M059J (cell line): ENCODE measurements at places on chromosomes 6 and 20. TPM values are rescaled to one million over a fixed set of nuclear protein-coding genes. Genes with fewer than 3 reads are reported as not detected.

DNA sequence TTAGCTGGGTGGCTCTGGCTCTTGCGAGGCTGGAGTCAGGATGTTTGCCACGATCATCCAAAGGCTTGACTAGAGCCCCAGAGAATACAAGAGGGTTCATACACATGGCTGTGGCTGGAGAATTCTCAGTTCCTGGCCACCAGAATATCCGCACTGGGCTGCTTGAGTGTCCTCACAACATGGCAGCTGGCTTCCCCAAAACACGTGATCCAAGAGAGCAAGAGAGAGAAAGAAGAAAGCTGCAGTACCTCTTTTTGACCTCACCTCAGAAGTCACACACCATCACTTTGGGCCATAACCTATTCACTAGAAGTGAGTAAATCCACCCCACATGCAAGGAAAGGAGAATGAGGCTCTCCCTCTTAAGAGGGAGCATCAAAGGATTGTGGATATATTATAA is 21.5 kb upstream of the BPIFB1 start:
- DNase-seq, result no peak

The C20orf204 gene
- total RNA-seq, result 0.02 TPM in 2 replicates

GRCh38 chr6:146595972-146596731 is 2.6 kb upstream of the ADGB start:
- no peak for DNase-seq

GRCh38 chr6:20092071-20092566 is 120.2 kb downstream of the MBOAT1 start:
- peak; percentile 69 for DNase-seq

GRCh38 chr6:2225422-2226392 is 19.7 kb downstream of the GMDS start:
- peak; percentile 13 for DNase-seq

DNA sequence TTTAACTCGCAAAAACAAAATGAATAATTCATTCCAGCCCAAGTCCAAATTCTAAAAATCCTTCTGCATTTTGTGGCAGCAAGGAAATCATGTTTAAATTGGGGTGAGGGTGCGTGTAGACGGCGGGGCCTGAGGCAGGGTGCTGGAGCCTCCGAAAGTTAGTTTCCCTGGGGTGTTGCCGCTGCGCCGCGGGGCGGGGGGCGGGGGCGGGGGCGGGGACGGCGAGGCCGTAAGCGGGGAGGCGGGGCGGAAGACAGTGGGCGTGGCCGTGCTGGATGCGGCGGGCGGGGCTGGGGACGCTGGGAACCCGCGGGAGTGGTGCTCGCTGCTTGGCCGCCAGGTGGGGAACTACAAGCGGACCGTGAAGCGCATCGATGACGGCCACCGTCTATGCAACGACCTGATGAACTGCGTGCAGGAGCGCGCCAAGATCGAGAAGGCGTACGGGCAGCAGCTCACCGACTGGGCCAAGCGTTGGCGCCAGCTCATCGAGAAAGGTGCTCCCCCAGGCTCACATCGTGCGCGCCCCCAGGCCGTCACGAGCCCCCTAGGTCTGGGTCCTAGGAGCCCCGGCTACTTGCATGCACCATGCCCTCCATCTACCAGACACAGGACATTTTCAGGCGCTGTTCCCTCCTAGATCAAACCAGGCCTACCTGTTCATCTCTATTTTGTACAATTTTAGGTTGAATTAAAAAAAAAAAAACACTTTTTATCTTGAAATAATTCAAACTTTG is 29.0 kb downstream of the SPDEF start:
- DNase-seq, result peak; percentile 90

- DNase-seq, result no peak
These were observed 166.0 kb downstream of the DLL1 start for GRCh38 chr6:170124836-170125235.

DNA sequence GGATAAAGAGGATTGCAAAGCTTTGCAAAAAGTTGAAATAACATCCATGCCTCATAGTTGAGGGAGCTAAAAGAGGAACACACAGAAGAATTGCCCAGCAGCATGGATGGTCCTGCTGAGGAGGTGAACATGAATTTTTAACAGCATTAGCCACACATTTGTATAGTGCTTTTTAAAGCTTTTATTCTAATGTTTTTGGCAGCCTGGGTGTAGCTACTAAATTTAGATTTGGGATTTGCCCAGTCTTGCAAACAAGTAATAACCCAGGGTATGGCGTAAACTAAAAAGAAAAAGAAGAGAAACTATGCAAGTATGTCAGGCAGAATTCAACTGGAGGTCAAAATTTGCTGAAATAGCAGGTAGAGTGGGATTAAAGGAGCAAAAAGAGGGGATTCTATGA is 75.1 kb upstream of the PTPRK start:
- DNase-seq, result no peak

The VSTM2L gene
- total RNA-seq, result 1.0 and 4.2 TPM in 2 replicates

The LY6G6C gene
- not detected in 2 replicates for total RNA-seq

- no peak for DNase-seq
These were observed 24.8 kb downstream of the RREB1 start for GRCh38 chr6:7132398-7133035.

- DNase-seq, result peak; percentile 60
These were observed 5.6 kb downstream of the EEF1A1 start for GRCh38 chr6:73515204-73515655.

- no peak for DNase-seq
These were observed 234.3 kb downstream of the ARHGAP18 start for GRCh38 chr6:129475477-129476247.

The CAP2 gene
- total RNA-seq, result 39.9 and 44.1 TPM in 2 replicates

- DNase-seq, result peak; percentile 99
These were observed 44.4 kb upstream of the LOC128125822 start for GRCh38 chr6:63527658-63528514.

GRCh38 chr6:43606019-43606418 is 23.0 kb downstream of the GTPBP2 start:
- DNase-seq, result no peak

DNA sequence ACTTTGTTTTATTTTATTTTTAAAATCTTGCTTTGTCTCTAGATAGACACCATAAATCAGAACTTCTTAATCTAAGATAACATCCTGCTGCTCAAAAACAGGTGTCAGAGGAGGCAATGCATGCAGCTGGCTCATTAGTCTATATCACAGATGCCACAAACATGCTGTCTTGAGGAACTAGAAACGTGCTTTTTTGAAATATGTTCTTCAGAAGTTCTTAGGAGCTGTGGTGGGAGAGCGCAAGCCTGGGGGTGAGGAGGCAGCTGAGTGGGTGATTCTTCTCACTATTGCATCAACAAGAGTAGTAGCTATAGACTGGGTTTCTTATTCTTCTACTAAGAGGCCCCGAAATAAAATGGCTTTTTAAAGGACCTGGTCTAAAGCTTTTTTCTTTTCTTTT is 23.4 kb downstream of the IL22RA2 start:
- no peak for DNase-seq
